ENCODE measurements at places on chromosomes 11 and 22. TPM values are rescaled to one million over a fixed set of nuclear protein-coding genes. Genes with fewer than 3 reads are reported as not detected.

DNA sequence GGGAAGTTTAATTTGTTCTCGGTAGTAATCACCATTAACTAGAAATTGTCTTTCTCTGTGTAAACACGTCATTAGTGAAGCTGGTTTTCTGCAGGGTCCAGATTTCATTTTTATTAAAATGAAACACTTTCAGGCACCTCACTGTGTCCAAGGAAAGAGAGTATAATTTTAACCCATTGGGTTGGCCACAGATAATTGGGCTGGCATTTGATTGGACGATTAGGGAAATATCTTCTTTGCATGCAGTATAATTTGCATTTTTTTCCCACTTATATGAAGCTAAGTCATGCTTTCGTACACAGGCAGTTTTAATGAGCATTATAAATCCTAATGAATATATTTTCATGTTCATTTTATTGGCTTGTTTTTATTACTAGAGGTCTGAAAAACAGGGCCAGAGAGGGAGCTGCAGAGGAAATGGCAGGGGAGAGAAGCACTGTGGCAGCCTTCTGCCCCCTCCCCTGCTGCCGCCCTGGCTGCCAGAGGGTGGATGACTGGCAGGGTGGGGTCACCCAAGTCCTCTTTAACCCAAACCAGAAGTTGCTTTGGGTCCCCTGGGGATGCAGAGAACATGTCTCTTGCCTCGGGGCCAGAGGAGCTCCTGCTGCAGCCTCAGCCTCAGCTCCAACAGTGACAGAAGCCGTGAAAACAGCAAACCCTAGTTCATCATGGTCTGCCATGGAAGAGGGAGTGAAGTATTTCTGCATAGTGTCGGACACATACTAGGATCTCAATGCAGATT is 93.9 kb downstream of the PKNOX2 start:
- DNase-seq, result no peak

GRCh38 chr22:46561435-46561905 is 24.1 kb upstream of the CELSR1 start:
- no peak for DNase-seq

DNA sequence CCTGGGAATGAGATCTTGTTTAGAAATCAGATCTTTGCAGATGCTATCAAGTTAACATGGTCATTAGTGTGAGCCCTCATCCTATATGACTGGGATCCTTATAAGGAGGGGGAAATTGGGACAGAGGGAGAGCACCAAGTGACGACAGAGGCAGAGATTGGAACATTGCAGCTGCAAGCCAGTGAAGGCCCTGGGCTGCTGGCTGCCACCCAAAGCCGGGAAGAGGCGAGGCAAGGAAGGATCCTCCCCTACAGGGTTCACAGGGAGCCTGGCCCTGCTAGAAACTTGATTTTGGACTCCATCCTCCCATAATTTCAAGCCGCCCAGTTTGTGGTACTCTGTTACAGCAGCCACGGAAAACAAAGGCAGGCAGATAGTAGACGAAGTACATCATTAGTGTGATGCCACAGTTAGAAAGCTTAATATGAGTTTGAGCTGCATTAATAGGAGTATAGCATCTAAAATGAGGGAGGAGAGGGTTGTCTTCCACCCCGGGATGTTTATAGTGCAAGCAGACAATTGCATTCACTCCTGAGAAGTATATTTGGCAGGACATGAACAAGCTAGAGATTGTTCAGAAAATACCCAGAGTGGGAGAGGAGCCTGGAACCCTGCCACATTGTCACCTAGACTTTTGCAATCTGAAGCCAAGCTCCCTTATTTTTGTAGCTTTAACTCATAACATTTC is 56.8 kb upstream of the CLMP start:
- DNase-seq, result peak; percentile 46

Gene KCNJ1
- total RNA-seq, result not detected

- DNase-seq, result no peak
These were observed 170.4 kb upstream of the CTSC start for GRCh38 chr11:88507771-88508417.

Data from left lobe of liver (tissue), 2 donors.